ENCODE measurements at places on chromosomes 12 and 14. TPM values are rescaled to one million over a fixed set of nuclear protein-coding genes. Genes with fewer than 3 reads are reported as not detected.
A peak's percentile ranks its signal among the peaks of the same experiment; 100 is the strongest.

GRCh38 chr12:26195641-26196420, 458 bp downstream of the SSPN start:
- DNase-seq, result peak; percentile 58

DNA sequence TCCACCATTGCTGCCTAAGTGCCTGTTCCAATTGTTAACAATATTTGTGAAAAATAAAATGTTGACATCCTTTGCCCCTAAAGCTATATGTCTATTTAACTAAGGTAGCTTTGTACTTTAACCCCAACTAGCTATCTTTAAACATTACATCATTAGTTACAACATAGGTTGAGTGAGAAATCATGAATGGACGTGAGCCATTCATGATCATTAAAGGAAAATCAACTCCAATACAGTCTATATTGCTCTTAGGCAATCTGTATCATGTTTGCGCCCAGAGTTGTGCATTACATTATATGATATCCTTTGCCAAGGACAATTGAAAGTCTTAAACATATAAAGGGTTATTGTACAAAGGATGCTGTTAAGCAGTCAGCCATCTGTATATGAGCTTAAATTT, 269.6 kb downstream of the ALX1 start:
- no peak for DNase-seq

DNA sequence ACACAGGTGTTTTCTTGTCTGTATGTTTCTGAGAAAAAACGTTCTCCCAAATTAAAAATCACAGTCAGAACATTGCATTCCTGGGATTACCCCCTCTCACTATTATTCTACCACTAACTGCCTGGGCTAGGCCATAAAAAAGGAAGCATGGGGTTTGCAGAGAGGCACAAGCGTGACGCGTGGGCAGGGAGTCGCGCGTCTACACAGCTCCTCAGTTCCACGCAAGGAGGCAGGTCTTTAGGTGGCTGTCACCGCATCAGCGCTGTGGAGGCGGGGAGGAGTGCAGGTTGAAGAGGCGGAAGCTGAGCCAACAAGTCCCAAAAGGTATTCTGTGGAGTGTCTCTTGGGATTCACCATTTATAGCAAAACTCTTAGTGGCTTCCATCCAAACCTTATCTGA, 109.9 kb downstream of the RIMBP2 start:
- DNase-seq, result no peak

GRCh38 chr12:132664206-132665148, 22.7 kb downstream of the POLE start:
- no peak for DNase-seq

GRCh38 chr12:50520416-50521207, 15.8 kb downstream of the DIP2B start:
- DNase-seq, result no peak

- no peak for DNase-seq
Measured at GRCh38 chr12:112305951-112306350, 76.3 kb downstream of the HECTD4 start.

- DNase-seq, result no peak
Measured at GRCh38 chr12:102962532-102962931, 5.1 kb downstream of the ASCL1 start.

- DNase-seq, result no peak
Measured at GRCh38 chr12:75207338-75208083, 2.1 kb downstream of the KCNC2 start.

- peak; percentile 88 for DNase-seq
Measured at GRCh38 chr12:69821456-69822159, 3.4 kb upstream of the MYRFL start.

- DNase-seq, result peak; percentile 47
Measured at GRCh38 chr14:39229222-39229543, 4.5 kb upstream of the MIA2 start.

GRCh38 chr12:68866950-68867349, 59.0 kb downstream of the MDM2 start:
- no peak for DNase-seq

GRCh38 chr14:69625299-69626131, 14.1 kb downstream of the SUSD6 start:
- peak; percentile 37 for DNase-seq

DNA sequence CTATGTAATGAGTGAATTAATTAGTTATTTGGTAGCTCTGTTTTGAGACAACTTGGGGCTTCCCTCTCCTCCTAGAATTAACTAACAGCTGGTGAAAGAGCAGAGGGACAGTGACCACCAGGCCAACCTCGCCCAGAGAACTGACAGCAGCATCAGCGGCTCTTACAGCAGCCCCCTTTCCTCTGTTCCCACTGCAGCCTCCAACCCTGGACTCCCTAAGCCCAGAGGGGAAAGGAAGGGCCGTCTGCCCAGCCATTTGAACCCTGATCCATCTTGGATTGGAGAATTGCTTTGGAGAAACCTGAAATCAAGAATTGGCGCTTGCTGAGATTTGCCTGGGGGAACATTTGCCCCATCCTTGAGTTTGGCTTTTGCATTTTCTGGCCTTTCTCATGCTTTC, 45.5 kb downstream of the B4GALNT3 start:
- no peak for DNase-seq

DNA sequence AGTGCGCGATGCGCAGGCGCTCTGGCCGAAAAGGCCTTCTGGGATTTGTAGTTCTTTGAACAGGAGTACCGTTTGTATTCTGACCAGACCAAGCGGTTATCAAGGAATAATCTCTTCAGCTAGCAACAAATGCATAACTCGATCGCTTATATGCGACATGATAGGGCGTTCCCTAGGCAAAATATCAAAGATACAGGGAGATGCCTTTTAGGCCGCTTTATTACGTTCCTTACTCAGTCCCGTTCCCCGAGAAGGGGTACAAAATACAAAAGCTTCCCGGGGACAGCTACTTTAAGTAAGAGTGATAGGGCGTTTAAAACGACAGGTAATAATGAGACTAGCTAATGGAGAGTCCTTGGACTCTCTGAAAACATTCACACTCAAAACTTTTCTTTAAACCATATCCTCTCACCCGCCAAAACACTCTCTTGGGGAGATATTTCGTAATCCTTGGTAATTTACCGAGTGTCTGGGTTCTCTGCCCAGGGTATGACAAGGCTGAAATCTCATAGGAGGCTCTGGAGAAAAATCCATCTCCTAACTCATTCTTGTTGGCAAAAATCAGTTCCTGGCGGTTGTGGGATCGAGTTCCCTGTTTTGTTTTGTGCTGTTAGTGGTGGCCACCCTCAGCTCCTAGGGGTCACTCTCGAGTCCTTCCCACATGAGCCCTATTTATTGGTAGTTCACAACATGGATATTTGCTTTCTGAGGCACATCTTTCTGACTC, 412 bp upstream of the SNW1 start:
- peak; percentile 43 for DNase-seq

- no peak for DNase-seq
Measured at GRCh38 chr14:95535226-95536021, 574 bp downstream of the GLRX5 start.

The TCL1B gene
- total RNA-seq, result not detected

The GPRC5D gene
- total RNA-seq, result not detected

The VIPAS39 gene
- 21.3 TPM for total RNA-seq

The OVCH1 gene
- not detected for total RNA-seq

Measured in M059J (cell line).